ENCODE measurements at places on chromosomes 6 and 20.
A peak's percentile ranks its signal among the peaks of the same experiment; 100 is the strongest.

DNA sequence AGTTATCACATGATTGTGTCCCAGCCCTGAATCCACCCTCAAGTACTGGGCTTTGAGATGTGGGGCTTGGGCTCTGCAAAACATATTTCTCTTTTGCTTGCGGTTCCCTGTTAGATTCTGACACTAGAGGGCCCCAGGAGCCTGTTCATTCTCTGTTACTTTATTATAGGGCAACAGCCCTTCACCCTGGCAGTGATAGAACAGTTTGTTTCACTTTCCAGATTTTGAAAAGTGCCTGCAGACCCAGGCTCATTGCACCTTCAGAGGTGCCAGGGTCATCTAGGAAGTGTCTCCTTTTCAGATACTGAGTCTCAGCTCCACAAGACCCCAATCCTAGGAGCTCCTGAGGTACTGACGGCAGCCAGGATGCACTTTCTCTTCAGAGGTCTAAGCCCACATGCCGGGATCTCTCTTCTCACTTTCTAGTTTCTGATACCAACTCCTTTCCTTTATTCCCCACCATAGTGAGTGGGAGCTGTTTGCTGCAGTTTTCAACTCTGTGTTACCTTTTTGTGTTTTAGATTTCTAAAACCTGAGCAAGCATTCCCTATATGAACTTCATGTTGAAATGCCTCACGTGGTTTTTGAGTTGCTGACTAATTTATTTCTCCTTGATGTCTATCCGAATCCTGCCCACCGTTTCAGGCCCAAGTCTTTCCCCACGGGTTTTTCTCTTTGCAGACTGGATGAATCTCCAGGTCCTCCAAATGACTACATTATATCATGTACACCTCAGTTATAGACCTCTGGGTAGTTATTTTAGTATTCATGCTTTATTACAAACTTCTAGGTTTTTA lies 10.9 kb downstream of the ABT1 start:
- H3K4me3 ChIP-seq: peak overlapping the region; percentile 10
- H3K36me3 ChIP-seq: no peaks in the 10 kb centered on the region
- no peak for DNase-seq
- H3K4me1 ChIP-seq: no peaks in the 10 kb centered on the region

DNA sequence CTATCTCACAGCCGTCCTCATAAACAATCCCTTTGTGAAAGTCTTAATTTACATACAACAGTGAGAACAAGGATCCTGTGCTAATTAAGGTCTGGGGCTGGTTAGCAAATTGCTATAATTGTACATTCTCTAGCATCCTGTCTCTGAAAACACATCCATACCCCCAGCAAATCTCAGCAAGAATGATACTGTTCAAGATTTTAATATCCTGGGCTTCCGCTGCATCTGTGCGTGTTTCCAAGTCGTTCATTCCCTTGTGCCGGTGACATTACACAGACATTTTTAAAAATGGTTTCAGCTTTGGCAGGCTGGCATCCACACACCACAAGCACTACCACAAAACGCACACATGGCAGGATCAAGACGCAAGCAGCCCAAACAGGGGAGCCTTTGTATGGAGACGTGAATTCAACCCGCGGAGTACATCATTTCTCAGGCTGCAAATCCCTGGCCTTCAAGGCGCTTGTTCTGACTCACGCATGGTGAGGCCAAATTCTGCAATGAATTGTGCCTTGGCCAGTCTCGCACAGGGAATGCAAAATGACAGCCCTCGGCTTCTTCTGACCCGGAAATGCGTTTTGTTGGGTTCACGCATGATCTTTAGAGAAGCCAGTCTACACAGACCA lies 20.3 kb downstream of the ZMYND8 start:
- no peak overlapping the region for H3K4me3 ChIP-seq
- H3K4me1 ChIP-seq: peaks cover 54% of the 10 kb centered on the region
- H3K27ac ChIP-seq: peak overlapping the region; percentile 82
- no peaks in the 10 kb centered on the region for H3K36me3 ChIP-seq

DNA sequence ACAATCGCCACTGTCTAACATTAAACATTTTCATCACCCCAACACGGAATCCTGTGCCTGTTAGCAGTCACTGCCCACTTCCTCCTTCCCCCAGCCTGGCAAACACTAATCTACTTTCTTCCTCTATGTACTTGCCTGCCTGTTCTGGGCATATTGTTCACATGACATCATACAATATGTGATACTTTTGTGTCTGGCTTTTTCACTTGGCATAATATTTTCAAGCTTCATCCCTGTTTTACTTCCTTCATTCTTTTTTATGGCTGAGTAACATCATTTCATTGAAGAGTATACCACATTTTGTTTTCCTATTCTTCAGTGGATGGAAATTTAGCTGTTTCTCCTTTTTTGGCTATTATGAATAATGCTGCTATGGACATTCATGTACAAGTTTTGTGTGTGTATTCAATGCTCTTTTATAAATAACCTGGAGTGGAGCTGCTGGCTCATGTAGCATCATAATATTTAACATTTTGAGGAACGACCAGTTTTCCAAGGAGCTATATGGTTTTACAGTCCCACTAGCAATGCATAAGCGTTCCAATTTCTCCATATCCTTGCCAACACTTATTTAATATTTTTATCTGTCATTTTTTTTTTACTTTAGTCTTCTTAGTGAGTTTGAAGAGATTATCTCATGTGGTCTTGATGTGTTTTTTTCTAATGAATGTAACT lies 360.1 kb downstream of the HDGFL1 start:
- no peak overlapping the region for H3K4me3 ChIP-seq
- H3K36me3 ChIP-seq: no peaks in the 10 kb centered on the region

DNA sequence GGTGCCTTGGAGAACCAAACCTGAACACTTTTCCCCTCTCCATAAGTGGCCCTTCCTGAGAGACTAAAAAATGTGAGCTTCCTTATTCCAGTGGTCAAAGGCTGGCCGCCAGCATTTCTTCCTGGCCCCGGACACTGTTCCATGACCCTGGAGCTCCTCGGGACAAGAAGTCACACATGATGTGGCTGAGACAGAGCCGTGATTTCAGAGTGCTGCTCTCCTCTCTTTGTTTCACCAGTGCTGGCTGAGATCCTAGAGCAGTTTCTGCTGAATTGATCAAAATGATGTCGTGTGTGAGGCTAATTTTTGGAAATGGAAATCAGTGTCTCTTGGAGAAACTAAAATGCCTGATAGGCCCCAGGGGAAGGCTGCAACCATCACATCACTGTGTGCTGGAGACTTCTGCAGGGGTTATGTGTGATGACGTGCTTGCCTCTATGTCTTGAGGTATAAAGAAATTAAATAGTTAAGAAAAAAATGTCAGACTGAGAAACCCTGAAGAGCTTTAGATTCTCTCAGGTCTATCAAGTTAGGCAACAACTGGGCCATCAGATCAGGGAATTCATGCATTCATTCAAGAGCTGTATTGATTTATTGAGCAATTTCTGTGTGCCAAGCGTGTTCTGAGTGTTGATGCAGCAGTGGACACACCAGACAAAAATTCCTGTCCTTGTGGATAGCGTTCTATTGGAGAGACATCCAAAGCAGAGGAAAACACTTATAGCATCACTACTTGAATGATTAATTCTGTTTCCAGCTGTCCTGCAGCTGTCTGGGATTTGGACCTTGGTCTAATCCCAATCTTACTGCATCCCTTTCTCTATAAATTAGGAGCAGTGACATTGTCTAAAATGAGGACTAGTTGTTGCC lies 72.7 kb upstream of the CCN6 start:
- no peak overlapping the region for H3K4me3 ChIP-seq
- H3K27ac ChIP-seq: no peak overlapping the region
- no peaks in the 10 kb centered on the region for H3K36me3 ChIP-seq
- H3K27me3 ChIP-seq: no peaks in the 10 kb centered on the region

DNA sequence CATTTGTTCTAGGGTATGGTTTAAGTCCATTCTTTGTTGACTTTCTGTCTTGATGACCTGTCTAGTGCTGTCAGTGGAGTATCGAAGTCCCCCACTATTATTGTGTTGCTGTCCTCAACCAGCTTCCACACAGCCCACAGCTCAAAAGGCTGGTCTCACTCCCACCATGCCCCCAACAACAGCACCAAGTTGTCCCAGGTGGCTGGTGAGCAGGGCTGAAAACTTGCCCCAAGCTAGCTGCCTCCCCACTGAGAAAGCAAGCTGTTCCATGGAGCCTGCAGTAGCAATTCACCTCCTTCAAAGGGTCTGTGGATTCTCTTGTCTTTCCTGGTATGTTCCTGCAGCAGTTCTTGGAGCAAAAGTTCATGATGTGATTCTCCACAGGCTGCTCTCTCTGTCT lies 221.0 kb downstream of the SYNDIG1 start:
- H3K4me1 ChIP-seq: peaks cover 5% of the 10 kb centered on the region
- H3K27ac ChIP-seq: no peak overlapping the region
- no peak overlapping the region for H3K4me3 ChIP-seq
- H3K27me3 ChIP-seq: no peaks in the 10 kb centered on the region
- no peak for DNase-seq
